ENCODE measurements at places on chromosomes 5 and 9.

DNA sequence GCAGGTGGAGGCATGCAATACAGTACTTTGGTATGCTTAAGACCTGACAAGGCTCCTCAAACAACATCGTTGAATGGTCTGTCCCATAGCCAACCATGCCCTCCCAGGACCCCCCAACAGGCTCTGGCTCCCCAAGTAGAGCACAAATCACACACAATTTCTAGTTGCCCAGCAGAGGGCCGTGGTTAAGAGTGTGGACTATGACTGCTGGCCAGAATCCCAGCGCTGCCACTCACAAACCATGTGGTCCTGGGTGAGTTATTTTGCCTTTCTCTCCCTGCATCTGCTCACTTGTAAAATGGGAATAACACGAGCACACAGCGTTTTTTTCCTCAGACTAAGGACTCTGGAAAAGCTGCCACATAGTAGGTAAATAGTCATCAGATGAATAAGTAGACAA lies 6.5 kb downstream of the CKMT2 start:
- no peak for DNase-seq

- DNase-seq: no peak
Measured at GRCh38 chr5:135877570-135878155, 18.0 kb downstream of the IL9 start.

- DNase-seq: no peak
Measured at GRCh38 chr5:16784088-16784487, 152.0 kb downstream of the MYO10 start.

DNA sequence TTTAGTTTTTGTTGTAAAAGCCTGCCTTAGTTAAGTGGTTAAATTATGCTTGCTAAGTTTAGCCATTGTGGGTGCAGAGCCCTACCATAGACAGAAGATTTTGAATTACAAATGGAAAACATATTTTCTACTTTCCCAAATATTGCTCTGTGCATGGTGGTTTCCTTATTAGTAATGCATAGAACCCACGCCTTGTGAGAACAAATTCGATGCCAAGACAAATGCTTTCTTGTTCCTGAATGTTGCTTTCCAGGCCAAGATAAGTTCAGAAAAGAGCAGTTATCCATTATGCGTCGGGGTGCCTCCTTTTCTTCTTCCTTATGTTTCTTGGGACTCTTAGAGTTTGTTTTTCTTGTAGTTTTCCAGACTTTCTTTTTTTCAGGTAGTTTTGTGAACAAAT lies 31.0 kb upstream of the GARNL3 start:
- no peak for DNase-seq

DNA sequence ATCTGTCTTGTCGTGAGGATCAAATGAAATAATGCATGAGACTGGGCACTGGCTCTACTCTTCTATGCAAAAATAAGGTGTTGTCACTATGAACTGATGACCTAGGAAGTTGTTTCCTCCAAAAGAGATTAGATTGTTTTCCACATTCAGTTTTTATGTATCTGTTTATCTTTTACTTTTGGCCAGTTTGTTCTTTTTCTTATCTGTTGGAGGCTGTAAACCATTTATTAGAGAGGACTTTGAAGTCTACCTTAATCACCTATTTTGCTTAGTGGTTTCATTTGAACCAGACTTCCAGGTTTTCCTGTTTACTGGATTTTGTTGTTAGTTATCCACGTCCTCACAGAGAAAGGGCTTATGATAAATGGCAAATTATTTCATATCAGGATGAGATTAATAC lies 21.5 kb upstream of the GDA start:
- no peak for DNase-seq

- DNase-seq: peak; percentile 41
Measured at GRCh38 chr9:135926402-135927194, 19.3 kb upstream of the CAMSAP1 start.

- DNase-seq: no peak
Measured at GRCh38 chr9:27168496-27168895, 59.5 kb downstream of the TEK start.

DNA sequence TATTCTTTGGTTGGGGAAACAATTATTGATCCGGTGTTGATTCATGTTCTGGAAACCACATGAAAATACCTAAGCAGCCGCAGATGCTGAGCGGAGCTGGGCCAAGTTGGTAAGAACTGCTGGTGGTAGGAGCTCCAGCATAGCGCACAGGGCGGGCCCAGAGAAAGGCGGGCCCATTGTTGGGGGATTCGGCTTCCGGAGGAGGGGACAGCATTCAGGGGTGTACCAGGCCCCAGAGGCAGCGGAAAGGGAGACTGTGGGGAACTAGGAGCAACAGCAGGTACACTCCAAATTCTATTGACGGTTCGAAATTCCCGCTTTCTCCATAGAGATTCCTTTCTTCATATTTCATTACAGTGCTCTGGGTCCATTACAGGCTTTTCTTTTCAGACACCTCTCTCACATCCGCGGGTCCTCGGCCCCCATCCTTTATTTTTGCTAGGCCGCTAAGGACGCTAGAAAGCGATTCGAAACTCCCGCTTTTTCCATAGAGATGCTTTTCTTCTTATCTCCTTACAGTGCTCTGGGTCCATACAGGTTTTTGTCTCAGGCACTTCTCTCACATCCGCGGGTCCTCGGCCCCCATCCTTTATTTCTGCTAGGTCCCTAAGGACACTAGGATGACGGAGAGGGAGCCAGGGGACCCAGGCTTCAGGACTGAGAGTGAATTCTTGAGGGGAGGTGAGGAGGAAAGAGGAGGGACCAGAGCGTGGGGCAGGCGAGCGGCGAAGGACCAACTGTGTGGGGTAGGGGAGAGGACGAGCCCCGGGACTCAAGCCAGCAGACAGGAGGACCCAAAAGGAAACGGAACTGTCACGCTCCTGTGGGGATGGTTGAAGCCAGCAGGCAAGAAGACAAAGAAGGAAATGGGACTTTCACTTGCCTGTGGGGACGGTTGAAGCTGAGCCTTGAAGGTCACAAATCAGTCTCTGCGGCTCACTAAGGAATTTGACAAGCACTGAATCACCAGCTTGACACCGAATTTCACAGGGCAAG lies at the start of gene CCDC152:
TSS of gene CCDC152 (plus strand) at position 213 of the 996 bp plus-strand sequence. CDS start 2,304 bp downstream, outside the sequence.
- DNase-seq: peak; percentile 5

DNA sequence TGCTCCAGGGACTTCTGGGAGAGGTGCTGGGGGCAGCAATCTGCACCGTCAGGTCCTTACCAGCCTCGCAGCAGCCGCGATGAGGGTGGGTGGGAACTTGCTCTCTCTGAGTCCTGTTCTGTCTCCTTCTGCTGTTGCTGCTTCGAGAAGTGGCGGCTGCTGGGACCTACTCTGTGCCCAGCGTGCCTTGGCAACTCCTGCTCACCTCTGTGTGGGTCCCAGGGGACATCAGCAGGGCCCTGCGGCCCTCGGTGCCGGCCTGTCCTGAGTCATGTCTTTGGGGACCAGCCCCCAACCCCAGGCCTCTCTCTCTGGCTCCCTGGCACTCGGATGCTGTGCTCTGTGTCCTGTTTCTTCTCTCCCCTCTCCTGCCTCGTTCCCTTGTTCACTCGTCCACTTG lies 49.5 kb downstream of the KCNT1 start:
- no peak for DNase-seq

DNA sequence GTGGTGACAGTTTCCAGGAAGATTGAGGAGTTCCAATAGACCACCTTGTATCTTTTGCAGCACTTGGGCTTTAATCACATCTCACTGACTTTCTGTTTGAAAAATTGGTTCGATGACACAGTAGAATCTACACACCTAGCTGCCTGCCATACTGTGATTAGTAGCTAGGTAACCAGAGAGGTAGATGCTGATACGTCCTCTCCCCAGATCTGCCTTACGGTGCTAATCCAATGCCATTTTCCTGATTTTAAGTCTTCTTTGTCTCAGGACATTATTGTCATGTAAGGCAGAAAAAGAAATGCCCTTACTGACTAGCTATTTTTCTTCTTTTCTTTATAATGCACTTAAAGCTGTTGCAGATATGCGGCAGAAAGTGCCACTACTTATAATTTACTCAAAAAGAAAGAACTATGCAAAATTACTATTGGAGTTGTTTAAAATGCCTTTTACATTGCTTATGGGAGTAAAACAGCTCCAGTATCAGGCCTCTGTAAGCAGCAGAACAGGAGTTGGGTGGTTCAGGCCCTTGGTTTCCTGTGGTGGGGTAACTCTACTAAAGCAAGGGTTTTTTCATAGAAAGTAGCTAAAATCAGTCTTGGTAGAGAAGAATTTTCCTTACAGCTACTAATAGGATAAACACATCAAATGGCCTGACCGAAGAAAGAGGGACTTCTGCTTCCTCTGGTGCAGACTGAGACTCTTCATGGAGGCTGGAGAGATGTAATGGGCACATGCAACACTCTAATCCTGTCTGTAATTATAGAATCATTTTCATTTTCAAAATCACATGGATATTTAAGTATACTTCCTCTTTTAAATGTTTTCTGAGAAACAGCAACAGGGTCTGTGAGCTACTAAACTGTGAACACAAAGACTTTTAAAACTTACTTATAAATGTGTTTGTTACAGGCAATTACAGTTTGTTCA lies 177.2 kb downstream of the MAPKAP1 start:
- no peak for DNase-seq

DNA sequence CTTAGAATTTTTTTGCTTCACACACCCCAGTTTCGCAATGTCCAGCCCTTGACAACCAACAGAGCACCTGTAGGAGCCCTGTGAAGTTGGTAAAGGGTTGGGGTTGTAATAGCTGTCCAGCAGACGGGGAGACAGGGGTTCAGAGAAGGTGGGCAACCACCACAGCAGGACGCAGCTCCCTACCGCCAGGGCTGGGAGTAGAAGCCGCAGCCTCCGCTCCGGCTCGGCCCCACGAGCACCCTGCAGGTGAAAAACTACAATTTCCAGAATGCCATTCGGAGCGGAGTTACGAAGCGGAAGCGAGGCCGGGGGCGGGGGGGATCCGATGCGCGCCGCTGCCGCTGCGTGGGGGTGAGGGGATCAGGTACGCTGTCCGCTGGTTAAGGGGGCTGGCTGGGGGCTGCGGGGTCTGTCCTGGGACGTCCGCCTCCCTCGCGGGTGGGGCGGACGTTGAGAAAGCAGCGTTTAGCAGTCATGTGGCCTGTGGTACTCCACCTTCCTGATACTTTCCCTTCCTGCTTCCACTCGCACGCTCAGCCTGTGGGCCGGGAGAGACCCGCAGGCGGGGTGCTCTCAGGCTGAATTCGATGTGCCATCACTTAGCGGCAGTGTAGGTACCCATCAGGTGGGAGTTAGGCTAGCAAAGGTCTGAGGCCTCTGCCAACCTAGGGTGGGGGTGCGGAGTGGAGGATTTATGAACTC lies at the start of gene TRMT10B:
TSS of gene TRMT10B (plus strand) at position 317 of the 702 bp plus-strand sequence. CDS start 8,127 bp downstream, outside the sequence.
- peak; percentile 40 for DNase-seq

GRCh38 chr5:3300726-3301125 lies 294.9 kb upstream of the IRX1 start:
- DNase-seq: no peak

DNA sequence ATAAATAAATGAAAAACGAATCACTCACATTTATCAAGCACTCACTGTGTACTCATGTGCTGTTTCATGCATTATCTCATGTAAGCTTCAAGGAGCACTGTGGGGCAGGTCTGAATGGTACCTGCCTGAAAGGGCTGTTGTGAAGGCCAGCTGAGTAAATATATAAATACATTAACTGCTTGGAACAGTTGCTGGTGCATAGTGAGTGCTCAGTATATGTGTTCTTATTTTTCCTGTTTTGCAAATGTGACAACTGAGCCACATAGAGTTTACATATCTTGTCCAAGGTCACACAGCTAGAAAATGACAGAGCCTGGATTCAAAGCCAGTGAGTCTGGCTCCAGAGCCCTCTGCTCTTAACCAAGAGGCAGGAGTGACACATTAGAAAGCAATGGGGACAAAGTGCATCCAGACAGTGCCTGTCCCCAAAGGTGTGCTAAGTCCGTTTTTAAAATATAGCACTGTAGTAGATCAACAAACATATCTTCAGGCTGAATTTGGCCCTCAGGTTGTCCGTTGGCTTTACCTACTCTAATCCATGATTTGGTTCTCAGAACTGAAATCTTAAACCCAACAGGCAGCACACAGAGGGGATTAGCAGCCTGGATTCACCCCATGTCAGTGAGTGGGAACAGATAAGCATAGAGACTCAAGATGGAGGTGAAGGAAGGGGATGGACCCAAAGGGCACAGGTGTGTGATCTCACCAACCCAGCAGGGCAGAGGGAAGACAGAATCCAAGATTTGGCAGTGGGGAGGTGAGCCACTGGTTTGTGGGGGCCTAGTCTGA lies 70.8 kb downstream of the WWC1 start:
- no peak for DNase-seq

DNA sequence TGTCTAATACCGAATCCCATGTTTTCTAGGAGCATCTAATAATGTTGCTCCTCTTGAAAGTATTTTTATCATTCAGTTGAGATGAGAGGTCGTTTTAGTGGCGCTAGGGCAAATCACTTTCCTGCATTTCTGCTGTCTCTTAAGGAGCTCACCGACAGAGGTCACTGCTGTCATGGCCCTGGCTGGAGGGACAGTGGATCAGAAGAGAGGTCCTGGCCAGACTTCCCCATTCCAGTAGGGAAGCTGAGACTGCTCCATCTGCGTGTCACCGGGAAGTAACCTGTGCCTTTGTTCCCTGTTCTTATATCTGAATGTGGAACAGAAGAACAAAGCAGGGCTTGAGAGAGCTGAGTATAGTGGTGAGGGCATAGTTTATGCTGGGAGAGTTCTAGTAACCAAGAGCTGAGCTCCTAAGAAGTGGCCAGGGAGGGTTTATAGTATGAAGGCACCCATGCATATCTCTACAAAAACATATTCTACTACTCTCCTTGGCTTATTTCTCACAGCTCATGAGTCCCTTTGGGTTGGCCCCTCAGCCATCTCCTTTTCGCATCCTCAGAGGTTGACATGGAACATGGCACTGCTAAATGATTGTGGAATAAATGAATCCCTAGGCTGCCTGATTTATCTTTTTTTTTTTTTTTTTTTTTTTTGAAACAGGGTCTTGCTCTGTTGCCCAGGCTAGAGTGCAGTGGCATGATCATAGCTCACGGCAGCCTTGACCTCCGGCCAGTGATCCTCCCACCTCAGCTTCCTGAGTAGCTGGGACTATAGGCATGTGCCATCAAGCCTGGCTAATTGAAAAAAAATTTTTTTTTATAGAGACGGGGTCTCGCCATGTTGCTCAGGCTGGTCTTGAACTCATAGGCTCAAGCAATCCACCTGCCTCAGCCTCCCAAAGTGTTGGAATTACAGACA lies 27.2 kb downstream of the ATP6V0E1 start:
- no peak for DNase-seq

DNA sequence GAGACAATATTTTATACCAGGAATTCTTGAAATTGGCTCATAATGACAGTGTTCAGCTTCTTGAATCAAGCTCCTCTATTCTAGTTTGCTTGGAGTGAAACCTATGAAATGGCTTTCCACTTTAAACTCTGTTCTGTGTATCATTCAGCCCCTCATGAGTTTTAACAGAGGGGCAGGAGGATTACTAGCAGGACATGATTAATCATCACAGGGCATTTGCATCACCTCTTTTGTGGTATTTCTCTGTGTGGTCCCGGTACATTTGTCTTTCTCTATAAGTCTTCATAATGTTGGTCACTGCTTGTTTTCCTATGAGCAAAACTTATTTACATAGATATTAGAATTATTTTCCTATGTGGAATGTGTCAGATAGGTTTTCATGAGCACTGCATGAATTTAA lies 21.2 kb downstream of the CAST start:
- DNase-seq: no peak

Measured in stimulated activated CD4-positive, alpha-beta T cell treated with anti-CD3 and anti-CD28 coated beads, Interleukin-15, amount 100 ng/mL, for 1 hour (primary cell).